ENCODE measurements at places on chromosomes 5 and 9.

GRCh38 chr5:157550663-157551062, 24.9 kb downstream of the ADAM19 start:
- no peak for DNase-seq

DNA sequence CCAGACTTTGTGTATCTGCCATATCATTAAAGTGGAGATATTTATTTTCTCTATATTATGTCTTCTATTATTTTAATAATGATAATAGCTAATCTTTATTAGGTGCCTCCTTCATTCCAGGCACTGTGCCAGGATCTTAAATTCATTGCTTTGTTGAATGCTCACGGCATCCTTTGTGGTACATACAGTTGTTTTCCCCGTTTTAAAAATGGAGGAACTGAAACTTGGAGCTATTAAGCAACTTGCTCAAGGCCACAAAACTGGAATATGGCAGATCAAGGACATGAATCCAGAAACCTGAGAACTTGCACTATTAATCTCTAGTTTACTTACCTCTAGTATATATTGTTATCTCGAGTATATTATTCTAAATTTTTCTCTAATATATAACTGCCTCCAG, 41.5 kb upstream of the PPP3R2 start:
- no peak for DNase-seq

- no peak for DNase-seq
Measured at GRCh38 chr9:22097707-22098106, 88.6 kb upstream of the CDKN2B start.

- peak; percentile 95 for DNase-seq
Measured at GRCh38 chr5:142655339-142656267, 30.3 kb downstream of the FGF1 start.

- DNase-seq = no peak
Measured at GRCh38 chr5:62574599-62574998, 4.0 kb upstream of the LRRC70 start.

DNA sequence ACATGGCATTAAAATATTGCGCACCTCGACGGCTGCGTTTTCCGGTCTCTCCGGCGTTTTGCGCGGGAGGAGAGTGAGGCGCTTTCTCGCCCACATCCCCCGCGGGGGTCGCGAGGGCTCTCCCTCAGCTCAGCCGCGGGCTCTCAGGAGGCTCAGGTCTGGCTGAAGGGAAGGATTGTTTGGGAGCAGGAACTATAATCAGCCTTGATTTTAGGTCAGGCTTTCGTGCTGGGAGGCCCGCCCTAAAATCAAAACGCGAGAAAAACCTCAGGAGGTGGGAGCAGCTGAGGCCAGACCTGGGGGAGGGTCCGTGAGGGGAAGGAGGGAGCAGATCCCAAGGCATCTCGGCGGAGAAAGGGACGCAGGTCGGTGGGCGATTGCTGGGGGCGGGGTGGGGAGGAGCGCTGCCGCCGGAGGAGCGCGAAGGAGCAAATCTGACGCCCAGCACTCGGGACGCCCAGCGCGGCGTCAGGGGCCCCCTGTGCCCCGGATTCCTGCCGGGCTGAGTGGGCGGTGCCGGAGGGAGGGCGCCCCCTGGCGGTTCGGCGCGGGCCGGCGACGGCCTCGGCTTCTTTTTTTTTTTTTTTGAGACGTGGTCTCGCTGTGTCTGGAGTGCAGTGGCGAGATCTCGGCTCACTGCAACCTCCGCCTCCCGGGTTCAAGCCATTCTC, 18.7 kb upstream of the RNF130 start:
- DNase-seq = peak; percentile 93

Data from posterior vena cava (tissue), 2 donors.